Dermis microvascular lymphatic vessel endothelial cell (primary cell): ENCODE measurements at places on chromosomes 6 and 20. TPM values are rescaled to one million over a fixed set of nuclear protein-coding genes. Genes with fewer than 3 reads are reported as not detected.
A peak's percentile ranks its signal among the peaks of the same experiment; 100 is the strongest.

GRCh38 chr6:27630727-27631608 lies 158.1 kb upstream of the ZNF184 start:
- peak; percentile 43 for DNase-seq

- DNase-seq = no peak
Measured at GRCh38 chr6:108171291-108171917, 5.6 kb downstream of the NR2E1 start.

DNA sequence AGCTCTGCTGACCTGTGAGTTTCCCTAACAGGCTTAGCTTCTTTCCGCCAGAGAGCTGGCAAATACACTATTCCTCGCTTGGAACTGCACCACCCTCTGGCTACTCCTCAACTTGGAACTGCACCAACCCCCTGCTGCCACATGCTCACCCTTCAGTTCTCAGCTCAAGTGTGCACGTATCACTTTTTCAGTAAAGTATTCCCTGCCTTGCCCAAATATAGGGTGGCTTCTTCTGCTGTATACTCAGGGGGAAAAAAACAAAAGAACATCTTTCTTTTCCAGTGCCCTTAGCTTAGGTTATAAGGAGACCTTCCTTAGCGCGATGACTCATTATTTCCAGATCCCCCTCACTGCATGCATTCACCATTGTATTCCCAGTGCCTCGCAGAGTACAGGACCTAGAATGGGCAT lies 21.2 kb downstream of the GNAS-AS1 start:
- DNase-seq = no peak

GRCh38 chr20:19644085-19644484 lies 114.0 kb upstream of the RIN2 start:
- no peak for DNase-seq

DNA sequence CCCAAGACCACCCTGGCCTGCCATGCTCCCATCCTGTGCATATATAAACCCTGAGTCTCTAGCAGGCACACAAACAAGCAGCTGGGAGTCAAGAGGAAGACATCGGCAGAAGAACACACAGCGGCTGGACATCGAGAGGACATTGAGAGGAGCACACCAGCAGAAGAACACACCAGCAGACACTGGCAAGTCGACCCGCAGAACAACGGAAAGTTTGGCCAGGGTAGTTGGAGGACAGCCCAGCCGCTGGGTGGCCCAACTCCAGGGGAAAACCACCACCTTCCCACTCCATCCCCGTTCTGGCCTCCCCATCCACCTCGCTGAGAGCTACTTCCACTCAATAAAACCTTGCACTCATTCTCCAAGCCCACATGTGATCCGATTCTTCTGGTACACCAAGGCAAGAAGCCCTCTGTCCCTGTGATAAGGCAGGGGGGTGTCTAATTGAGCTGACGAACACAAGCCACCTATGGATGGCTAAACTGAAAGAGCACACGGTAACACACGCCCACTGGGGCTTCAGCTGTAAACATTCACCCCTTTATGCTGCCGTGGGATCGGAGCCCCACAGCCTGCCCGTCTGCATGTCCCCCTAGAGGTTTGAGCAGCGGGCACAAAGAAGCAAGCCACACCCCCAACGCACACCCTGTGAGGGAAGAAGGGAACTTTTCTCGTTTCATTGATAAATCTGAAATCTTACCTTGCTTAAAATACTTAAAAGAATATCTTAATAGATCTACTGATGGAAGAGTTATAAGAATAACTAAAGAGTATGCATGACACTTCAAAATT lies 13.8 kb downstream of the TMX4 start:
- no peak for DNase-seq

- no peak for DNase-seq
Measured at GRCh38 chr6:52498538-52499017, 78.3 kb downstream of the TRAM2 start.

DNA sequence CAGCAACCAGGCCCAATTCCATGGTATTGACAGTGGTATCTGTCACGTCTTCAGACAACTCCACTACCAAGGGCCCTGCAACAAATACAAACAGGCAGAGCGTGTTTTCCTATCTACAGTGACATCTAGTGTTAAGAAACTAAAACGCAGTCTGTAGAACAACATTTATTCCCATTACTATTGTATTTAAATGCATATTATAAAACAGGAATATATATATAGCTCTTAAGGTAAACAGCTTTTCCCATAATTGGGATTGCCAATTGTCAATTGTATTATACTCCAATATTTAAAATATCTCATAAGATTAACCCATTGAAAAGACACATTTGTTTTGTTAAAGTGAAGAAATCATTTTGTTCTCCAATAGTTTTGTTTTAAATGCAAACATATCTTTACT lies 97.2 kb downstream of the KIF16B start:
- DNase-seq = peak; percentile 54

GRCh38 chr20:35820715-35821114 lies 48.9 kb downstream of the PHF20 start:
- no peak for DNase-seq

SLC22A2 gene
- not detected in 2 replicates for total RNA-seq

GSTA3 gene
- not detected in 2 replicates for total RNA-seq
